CD4-positive, alpha-beta T cell (primary cell): ENCODE measurements at places on chromosomes 5 and 9.

DNA sequence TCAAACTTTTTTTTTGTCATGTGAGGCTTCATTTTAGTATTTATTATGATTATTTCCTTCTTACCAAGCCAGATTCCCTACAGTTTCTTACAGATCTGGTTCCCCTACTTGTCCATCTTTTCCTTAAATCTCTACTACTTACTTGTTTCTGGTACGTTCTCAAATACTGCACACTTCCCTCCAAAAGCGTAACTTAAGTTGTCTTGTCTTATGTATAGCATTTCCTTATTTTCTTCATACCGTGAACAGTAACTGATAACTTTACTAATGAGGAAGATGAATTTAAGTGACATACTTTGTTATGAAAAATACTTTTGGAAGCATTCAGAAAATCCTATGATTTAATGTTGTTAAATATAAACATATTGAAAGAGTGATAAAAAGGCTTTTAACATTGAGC is 67.3 kb downstream of the PARP8 start:
- H3K4me1 ChIP-seq, result peaks cover 5% of the 10 kb centered on the region
- peaks cover under 1% of the 10 kb centered on the region for H3K36me3 ChIP-seq
- no peak overlapping the region for H3K27ac ChIP-seq
- DNase-seq, result no peak

GRCh38 chr5:157366741-157367674 is 93.0 kb upstream of the NIPAL4 start:
- H3K27me3 ChIP-seq, result no peaks in the 10 kb centered on the region
- no peak overlapping the region for H3K4me3 ChIP-seq
- H3K36me3 ChIP-seq, result peaks cover 97% of the 10 kb centered on the region
- DNase-seq, result no peak
- H3K27ac ChIP-seq, result no peak overlapping the region

DNA sequence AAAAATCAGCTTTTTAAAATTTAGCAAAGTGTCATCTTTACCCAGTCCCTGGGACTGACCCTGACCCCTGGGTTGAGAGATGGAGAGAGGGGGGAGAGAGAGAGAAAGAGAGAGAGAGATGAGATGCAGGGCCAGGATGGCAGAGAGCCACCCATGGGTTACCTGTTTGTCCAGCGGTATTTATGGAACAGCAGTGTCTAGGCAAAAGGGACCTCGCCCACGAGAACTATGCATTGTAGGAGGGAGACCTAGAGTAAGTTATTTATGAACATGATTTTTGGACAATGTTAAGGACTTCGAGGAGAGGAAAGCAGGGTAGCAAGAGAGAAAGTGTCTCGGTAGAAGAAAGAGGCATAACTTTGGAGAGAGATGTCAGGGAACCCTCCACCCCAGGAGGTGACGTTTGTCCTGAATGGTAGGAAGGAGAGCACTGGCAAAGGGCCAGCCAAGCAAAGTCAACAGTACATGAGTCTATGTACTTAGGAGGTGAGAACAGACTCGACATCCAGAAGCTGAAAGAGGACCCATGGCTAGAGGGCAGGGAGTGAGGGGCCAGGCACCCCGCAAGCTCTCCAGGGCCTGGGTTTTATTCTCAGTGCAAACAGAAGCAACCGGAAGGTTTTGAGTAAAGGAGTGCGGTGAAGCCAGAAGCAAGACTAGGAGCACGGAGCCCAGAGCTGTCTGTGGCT is 30.5 kb upstream of the MSX2 start:
- no peak for DNase-seq
- peaks cover 49% of the 10 kb centered on the region for H3K27me3 ChIP-seq
- H3K27ac ChIP-seq, result no peak overlapping the region
- H3K4me1 ChIP-seq, result no peaks in the 10 kb centered on the region

- H3K4me3 ChIP-seq, result no peak overlapping the region
- H3K27me3 ChIP-seq, result no peaks in the 10 kb centered on the region
- H3K4me1 ChIP-seq, result no peaks in the 10 kb centered on the region
- DNase-seq, result no peak
Measured at GRCh38 chr5:142492781-142493281, 168.0 kb upstream of the SPRY4 start.

- no peaks in the 10 kb centered on the region for H3K4me1 ChIP-seq
- no peaks in the 10 kb centered on the region for H3K36me3 ChIP-seq
- H3K4me3 ChIP-seq, result no peak overlapping the region
- H3K27me3 ChIP-seq, result no peaks in the 10 kb centered on the region
Measured at GRCh38 chr5:164958688-164959087, 1453.3 kb downstream of the MAT2B start.

GRCh38 chr5:82465235-82465634 is 187.1 kb upstream of the RPS23 start:
- no peak overlapping the region for H3K4me3 ChIP-seq
- H3K36me3 ChIP-seq, result no peaks in the 10 kb centered on the region
- no peak for DNase-seq
- no peaks in the 10 kb centered on the region for H3K4me1 ChIP-seq
- H3K27me3 ChIP-seq, result no peaks in the 10 kb centered on the region

DNA sequence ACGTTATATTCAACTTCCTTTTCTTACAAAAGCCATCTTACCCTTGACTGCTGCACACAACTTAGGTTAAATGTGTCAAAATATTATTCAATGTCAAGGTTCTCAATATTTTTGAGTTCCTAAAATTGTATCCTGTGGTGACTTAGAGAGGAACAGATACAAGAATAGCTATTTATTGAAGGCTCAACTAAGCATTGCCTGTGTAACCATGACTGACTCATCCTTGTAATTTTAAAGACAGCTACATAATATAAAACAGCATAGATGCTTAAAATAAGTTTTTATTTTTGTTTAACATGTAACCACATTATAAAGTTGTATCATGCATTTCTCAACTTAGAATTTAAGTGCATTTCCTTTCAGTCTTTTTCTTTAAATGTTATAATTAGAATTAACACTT is 312.9 kb upstream of the RGMB start:
- DNase-seq, result no peak
- H3K27ac ChIP-seq, result no peak overlapping the region
- H3K4me1 ChIP-seq, result no peaks in the 10 kb centered on the region
- H3K4me3 ChIP-seq, result no peak overlapping the region
- H3K36me3 ChIP-seq, result no peaks in the 10 kb centered on the region
- H3K27me3 ChIP-seq, result no peaks in the 10 kb centered on the region

GRCh38 chr5:112263469-112263868 is 155.6 kb downstream of the EPB41L4A start:
- DNase-seq, result no peak
- H3K4me3 ChIP-seq, result no peak overlapping the region
- no peaks in the 10 kb centered on the region for H3K36me3 ChIP-seq

DNA sequence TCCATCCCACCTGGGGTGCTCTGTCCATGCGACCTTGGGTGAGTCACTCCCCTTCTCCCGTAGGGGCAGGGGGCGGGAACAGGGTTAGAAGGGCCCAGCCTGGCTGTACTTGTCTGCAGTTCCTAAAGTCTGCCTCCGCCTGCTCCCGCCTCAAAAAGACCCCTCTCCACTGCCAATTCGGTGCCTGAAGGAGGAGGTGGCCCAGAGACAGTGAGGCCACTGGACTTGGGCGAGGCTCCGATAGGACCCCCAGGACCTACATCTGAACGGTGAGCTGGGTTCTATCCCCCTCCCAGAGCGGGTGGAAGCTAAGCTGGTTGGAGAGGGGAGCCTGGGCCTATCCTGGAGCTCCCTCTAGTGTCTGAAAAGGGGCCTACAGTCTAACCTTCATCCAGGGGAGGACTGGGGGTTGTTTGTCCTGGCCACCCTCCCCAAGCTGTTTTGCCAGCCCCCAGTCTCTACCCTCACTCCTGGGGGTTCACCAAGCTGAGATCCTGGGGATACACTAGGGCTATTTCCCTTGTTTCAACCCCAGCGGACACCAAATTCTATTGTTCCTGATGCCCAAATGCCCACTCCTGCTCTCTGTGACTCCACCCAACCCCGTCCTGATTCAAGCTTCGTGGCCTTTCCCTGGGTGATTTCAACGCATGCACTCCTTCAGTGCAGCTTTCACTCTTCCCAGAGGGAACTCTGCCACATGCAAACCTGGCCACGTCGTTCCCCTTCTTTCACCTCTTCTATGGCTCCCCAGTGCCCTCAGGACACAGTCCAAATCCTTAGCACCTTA is 6.1 kb upstream of the CRB2 start:
- H3K4me3 ChIP-seq, result no peak overlapping the region
- peaks cover 12% of the 10 kb centered on the region for H3K4me1 ChIP-seq
- no peaks in the 10 kb centered on the region for H3K27me3 ChIP-seq
- DNase-seq, result peak; percentile 65

DNA sequence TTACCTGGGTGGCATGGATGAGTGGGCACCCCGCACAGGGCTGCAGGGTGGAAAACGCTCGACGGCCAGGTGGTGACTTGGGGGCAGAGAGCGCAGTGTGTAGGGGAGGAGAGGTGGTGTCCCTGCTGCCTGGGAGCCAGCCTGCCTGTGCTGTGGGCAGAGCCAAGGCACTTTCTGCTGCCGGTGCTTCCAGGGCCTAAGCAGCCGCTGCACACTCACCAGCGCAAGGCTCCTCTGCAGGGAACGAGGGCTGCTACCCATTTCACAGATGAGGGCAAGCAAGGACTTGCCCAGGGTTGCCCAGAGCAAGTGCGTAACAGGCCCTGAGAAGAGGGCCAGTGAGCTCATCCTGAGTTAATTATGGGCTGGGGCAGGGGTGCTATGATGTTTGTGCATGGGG is 62.5 kb downstream of the CRB2 start:
- no peak for DNase-seq
- H3K27ac ChIP-seq, result no peak overlapping the region
- no peaks in the 10 kb centered on the region for H3K4me1 ChIP-seq
- no peaks in the 10 kb centered on the region for H3K27me3 ChIP-seq

DNA sequence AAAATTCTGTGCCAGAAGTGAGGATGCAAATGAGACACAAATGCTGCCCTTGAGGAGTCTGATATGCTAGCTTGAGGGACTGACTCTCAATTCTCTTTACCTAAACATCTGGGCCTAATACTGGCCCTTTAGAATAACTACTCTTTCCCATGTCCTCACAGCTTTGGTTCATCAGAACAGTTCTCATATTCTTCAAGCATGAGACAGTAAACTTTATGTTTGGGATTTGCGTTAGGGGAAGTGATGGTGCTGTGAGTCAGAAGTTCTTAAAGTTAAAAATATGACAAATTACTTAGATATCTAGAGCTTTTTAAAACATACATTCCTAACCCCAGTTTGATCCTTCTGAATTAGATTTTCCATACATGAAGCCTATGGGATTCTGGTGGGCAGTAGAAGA is 665.0 kb upstream of the RGMB start:
- no peak overlapping the region for H3K4me3 ChIP-seq
- H3K4me1 ChIP-seq, result no peaks in the 10 kb centered on the region

DNA sequence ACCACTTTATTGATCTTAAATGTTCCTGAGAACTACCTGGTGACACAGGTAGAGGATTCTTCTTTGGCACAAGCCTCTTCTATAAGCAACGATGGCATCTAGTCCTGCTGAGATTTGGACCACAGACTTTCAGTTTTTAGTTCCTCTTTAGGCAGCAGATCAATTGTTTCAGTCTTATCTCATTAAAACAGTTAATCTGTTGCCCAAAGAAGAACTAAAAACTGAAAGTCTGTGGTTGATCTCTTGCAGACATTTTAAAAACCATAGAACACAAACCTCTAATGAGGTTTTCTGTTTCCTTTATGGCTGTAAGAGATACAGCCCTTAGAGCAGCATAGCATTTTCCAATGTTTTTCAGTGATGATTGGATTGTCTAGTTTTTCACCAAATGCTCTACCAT is 480.9 kb downstream of the MTRR start:
- DNase-seq, result no peak
- no peaks in the 10 kb centered on the region for H3K36me3 ChIP-seq
- no peaks in the 10 kb centered on the region for H3K4me1 ChIP-seq
- no peak overlapping the region for H3K27ac ChIP-seq
- no peak overlapping the region for H3K4me3 ChIP-seq
- no peaks in the 10 kb centered on the region for H3K27me3 ChIP-seq

GRCh38 chr9:20624201-20625002 is 2.1 kb upstream of the MLLT3 start:
- H3K36me3 ChIP-seq, result no peaks in the 10 kb centered on the region
- H3K4me3 ChIP-seq, result peak overlapping the region; percentile 97
- no peak for DNase-seq
- H3K27me3 ChIP-seq, result no peaks in the 10 kb centered on the region
- peaks cover 20% of the 10 kb centered on the region for H3K4me1 ChIP-seq
- no peak overlapping the region for H3K27ac ChIP-seq

- no peak overlapping the region for H3K4me3 ChIP-seq
- H3K27me3 ChIP-seq, result no peaks in the 10 kb centered on the region
- no peaks in the 10 kb centered on the region for H3K4me1 ChIP-seq
Measured at GRCh38 chr9:100784755-100785154, 206.9 kb downstream of the CAVIN4 start.

DNA sequence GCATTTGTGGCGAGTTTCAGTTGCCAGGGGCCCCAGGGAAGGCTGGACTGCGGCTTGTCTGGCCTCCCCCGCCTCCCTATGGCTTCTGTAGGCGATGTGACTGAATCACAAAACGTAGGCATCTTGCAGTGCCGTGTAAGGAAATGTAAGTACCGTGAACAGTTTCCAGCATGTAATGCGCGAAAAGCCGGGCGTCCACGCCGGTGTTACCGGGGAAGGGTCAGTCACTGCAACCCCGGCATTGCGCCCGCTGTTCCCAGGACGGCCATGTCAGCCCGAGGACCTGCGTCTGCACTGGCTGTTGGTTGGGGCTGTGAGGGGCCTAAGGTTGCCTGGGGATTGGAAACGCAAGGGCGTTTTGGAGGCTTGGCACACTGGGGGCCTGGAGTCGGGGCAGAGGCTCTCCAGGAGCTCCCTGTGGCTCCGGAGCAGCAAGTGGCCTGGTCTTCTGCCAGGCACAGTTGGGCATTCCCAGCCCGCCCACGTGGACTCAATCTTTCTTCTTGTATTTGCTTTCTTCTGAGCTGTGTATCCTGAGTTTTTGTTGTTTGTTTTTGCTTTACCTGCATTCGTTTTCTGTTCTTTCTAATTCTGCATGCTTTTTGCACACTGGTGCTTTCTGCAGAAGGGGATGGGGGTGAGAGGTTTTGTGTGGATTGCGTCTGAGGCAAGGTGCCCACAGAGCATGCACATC is 36.9 kb upstream of the PLEKHG4B start:
- peaks cover 12% of the 10 kb centered on the region for H3K4me1 ChIP-seq
- H3K4me3 ChIP-seq, result no peak overlapping the region
- H3K27ac ChIP-seq, result no peak overlapping the region
- no peak for DNase-seq

- peaks cover 9% of the 10 kb centered on the region for H3K27me3 ChIP-seq
- H3K4me1 ChIP-seq, result no peaks in the 10 kb centered on the region
- H3K4me3 ChIP-seq, result no peak within 1 kb of the TSS
- no peak within 1 kb of the TSS for H3K27ac ChIP-seq
Measured at GRCh38 chr5:140855772-140856674, at the start of gene PCDHA10. Gene PCDHA10 (plus strand): TSS chr5:140855897. CDS start chr5:140856049, 152 bp downstream.

GRCh38 chr9:131053896-131054295 is 42.4 kb upstream of the AIF1L start:
- H3K4me3 ChIP-seq, result no peak overlapping the region
- DNase-seq, result no peak
- no peaks in the 10 kb centered on the region for H3K27me3 ChIP-seq
- H3K27ac ChIP-seq, result no peak overlapping the region
- H3K36me3 ChIP-seq, result no peaks in the 10 kb centered on the region

GRCh38 chr5:174990909-174991308 is 266.5 kb downstream of the MSX2 start:
- no peaks in the 10 kb centered on the region for H3K36me3 ChIP-seq
- H3K27ac ChIP-seq, result no peak overlapping the region

- no peak overlapping the region for H3K27ac ChIP-seq
- DNase-seq, result no peak
- H3K4me1 ChIP-seq, result no peaks in the 10 kb centered on the region
- no peaks in the 10 kb centered on the region for H3K27me3 ChIP-seq
- H3K36me3 ChIP-seq, result no peaks in the 10 kb centered on the region
- no peak overlapping the region for H3K4me3 ChIP-seq
Measured at GRCh38 chr9:70924380-70924779, 197.0 kb downstream of the TRPM3 start.
